A549 (cell line): ENCODE measurements at places on chromosomes 5 and 9.

- no peak for DNase-seq
These were observed 453 bp downstream of the PTRH1 start for GRCh38 chr9:127714951-127715469.

- no peak for DNase-seq
These were observed 162.2 kb downstream of the OLFM1 start for GRCh38 chr9:135249711-135250110.

DNA sequence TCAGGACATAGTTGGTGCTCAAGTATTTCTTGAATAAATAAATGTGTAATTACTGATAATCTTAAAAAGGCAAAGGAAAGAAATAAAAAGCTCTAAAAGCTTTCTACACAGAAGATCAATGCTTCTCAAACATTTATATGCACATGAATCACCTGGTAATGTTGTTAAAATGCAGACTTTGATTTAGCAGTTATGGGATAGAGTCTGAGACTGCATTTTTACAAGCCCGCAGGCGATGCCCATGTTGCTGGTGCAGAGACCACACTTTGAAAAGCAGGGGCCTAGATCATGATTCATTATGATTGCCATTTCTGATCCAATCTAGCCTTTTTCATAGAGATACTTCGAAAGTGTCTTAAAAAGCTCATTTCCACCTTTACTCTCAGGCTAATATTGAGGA is 3.5 kb upstream of the CCDC152 start:
- DNase-seq, result no peak

- no peak for DNase-seq
These were observed 40.5 kb downstream of the SMIM23 start for GRCh38 chr5:171826132-171826531.

GRCh38 chr9:117718085-117718484 is 13.9 kb downstream of the TLR4 start:
- DNase-seq, result no peak

GRCh38 chr9:35357826-35358225 is 132.1 kb upstream of the RUSC2 start:
- no peak for DNase-seq

- no peak for DNase-seq
These were observed 51.1 kb downstream of the NUDT12 start for GRCh38 chr5:103511554-103511885.
